RWPE1 (cell line): ENCODE measurements at places on chromosomes 11 and 22.

GRCh38 chr11:132030896-132031295 lies 660.5 kb downstream of the NTM start:
- no peak for DNase-seq

DNA sequence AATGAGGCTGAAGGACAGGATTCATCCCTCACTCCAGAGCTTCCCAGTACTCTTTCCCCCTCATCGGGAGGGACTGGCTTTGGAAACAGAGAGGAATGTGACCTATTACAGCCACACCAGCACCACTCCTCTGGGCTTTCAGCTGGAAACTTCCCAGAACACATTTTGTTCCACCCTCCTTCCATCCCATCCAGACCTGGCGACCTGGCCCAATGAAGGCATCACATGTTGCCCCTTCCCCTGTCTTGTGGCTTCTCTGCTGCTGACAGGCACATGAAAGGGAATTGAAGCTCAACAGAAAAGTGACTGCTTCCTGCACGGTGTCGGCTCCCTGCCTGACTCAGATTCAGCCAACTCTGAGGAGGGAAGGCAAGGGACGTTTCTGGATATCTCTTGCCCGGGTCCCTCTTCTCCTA lies 19.1 kb downstream of the IRAG1 start:
- no peak for DNase-seq

GRCh38 chr22:17891481-17892167 lies 117.4 kb upstream of the BID start:
- no peak for DNase-seq

DNA sequence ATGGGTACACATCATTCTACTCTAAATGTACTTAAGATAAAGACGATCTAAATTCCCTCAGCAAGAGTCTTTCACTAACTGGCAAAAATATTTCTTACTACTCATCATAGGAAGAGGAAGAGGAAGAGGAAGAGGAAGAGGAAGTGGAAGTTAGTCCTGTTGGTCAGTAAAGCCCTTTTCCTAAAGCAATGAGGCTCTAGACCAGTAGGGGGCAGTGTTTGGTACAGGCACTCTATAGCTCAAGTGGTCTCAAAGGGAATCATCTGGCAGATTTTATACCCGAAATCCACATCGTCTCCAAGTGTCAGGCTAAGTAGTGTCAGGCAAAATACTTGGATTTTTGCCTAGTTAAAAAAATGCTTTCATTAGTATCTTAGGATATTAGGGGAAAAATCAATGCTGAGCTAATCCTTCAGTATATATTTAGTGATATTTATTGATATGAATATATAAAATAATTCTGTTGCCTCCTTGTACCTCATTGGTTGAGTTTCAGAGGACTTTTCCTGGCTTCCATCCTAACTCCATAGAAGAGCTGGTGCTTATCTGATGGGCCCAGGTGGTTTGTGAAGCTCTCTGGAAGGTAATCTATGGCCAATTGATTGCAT lies 7.7 kb downstream of the BLID start:
- no peak for DNase-seq
